ENCODE measurements at places on chromosomes 11 and 22.

GRCh38 chr11:124277804-124278203, 21.6 kb downstream of the OR8G5 start:
- DNase-seq = no peak

DNA sequence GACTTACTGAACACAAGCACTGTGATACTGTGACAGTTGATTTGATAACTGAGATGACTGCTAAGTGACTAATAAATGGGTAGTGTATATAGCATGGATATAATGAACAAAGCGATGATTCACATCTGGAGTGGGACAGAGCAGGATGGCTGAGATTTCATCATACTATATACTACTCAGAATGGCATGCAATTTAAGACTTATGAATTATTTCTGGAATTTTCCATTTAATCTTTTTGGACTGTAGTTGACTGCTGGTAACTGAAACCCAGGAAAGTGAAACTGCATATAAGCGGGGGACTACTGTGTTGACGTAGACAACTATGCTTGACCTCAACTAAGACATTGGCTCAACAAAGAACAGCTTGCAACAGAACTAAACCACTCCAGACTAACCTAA, 20.0 kb upstream of the NUCB2 start:
- no peak for DNase-seq

- DNase-seq = no peak
These were observed 39.7 kb upstream of the GLYAT start for GRCh38 chr11:58771458-58771855.

GRCh38 chr11:76444065-76444383, 794 bp upstream of the EMSY start:
- DNase-seq = no peak

DNA sequence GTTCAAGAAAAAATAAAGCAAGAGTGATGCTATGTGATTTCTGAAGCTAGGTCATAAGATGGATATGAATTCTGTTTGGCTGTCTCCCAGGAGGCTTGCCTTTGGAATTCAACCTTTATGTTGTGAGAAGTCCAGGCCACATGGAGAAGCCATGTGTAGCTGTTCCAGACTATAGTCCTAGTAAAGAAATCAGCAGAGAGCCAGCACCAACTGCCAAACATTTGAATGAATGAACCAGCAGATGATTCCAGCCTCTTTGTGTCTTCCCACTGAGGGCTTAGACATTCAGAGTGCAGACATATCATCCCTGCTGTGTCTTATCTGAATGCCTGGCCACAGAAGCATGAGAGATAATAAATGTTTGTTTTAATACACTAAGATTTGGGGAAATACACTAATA, 1150.6 kb downstream of the DLG2 start:
- DNase-seq = no peak

DNA sequence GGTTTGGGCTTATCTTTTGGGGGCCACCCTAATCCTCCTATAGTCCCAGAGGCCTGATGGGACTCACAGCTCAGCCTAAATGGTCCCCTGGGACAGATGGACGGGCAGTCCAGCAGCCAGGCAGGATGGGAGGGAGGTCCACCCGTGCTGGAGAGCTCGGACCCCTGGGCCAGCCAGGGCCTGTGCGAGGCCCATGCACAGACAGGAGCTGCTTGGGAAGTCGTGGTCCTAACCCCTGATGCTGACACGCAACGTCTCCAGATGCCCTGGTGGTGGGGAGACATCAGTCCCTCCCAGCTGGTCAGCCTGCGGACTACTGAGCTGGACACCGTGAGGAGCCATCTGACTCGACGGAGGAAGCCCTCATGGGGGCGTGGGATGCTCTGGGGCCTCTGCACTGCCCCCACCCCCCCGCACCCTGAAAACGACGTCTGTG, 31.2 kb upstream of the MUC5AC start:
- no peak for DNase-seq

GRCh38 chr11:68517121-68517741, 56.7 kb downstream of the PPP6R3 start:
- DNase-seq = no peak

DNA sequence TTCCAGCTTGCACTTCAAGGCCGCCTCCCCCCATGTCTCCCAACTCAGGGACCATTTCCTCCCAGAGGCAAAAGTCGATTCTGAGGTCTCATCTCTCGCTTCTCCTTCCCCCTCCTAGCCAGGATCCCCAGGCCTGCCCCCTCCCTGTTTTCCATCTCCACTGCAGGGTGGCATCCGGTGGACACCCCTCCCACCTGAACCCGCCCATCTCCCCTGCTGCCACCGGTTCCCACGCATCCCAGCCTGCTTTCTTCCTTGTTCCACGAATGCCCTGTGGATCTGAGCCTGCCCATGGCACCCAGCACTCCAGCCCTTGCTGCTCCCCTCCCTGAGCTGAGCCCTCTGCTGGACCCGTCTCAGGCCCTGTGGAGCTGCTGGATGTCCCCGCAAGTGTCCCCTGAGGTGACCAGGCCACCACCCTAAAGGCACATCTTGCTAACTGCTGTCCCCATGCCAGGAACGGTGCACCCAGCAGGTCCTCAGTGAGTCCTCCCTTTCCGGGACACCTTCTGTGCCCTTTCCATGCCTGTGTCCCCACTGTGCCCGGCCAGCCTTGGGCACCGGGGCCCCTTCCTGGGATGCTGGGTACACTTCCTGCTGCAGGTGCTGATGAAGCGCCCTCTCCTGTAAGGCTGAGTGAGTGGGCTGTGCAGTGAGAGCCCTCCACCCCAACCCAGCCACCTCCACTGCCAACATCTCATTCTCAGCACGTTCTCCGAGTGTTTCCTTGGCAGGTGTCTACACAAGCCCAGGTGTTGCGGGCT, 936 bp downstream of the IL17REL start:
- no peak for DNase-seq

DNA sequence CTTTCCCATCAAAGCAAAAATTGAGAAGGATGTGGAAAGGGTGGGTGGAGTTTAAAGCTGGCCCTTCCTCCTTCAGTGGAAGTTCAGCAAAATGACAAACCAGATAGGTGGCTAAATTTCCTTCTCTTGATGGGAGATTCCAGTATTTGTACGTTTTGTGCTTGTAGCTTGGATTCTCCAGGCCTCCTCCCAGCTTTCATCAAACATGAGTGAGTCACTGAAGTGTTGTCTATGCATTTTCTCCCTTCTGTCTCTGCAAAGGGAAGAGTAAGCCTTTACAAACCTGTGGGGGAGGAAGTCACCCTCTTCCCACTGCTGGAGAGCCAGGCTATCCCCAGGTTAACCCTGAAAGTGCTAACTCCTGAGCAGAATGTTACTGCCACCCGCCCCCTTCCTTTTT, 6.4 kb downstream of the MARK2 start:
- DNase-seq = no peak

GRCh38 chr11:20137637-20138036, 22.6 kb downstream of the DBX1 start:
- no peak for DNase-seq

GRCh38 chr11:27391331-27392015, 28.5 kb upstream of the CCDC34 start:
- DNase-seq = no peak

- DNase-seq = no peak
These were observed 176.5 kb downstream of the CTTN start for GRCh38 chr11:70574725-70575347.

Measured in thymus (tissue), 14 donors.